ENCODE measurements at places on chromosomes 1 and 21. TPM values are rescaled to one million over a fixed set of nuclear protein-coding genes. Genes with fewer than 3 reads are reported as not detected.
A peak's percentile ranks its signal among the peaks of the same experiment; 100 is the strongest.

DNA sequence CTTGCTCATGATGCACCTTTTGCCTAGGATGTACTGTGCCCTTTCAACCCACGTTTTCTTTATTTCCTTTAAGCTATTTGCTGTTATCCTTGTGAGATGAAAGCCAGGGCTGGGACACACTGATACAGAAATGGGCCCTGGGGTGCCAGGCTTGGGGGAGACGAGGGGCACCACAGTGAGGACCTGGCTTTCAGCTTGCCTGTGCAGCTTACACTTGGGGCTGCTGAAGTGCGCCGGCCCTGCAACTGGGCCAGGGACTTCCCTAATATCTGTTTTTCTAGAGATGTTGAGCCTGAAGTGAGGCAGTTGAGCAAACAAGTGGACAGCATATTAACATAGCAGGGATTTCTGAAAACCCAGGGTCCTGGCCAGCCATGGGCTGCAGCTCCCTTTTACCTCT lies 42.5 kb upstream of the SLC19A1 start:
- no peak for DNase-seq

DNA sequence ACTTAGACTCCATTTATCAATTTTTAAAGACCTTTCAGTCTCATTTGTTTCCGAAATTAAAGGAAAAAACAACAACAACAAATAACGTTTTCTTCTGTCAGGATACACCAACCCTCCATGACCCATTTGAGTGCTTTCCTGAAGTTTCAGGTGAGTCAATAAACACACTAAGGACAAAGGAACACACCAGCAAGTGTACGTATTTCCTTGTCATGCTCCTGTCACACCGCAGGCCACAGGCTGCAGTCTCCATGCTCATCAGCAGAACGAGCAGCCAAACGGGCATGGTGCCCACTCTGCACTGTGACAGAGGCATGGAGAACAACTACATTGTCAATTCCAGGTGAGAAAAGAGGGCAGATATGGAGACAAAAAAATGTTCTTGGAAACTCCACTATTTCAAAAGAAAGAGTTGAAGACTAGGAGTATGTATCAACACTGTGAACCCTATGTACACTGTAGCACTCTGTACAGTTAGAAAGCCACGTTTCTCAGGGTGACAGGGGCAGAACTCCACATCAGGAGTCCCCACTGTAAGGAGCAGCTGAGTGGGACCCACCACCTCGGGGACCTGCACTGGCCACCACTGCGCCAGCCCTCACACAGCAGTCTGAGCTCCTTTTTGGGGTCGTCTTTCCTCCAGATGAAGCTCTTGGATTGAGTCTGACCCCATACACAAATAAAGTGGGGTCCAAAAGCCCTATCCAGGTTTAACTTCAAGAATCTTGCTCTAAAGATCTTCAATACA lies 2.6 kb downstream of the PTTG1IP start:
- DNase-seq, result peak; percentile 21

- DNase-seq, result no peak
These were observed 21.0 kb downstream of the PCSK9 start for GRCh38 chr1:55060133-55060999.

DNA sequence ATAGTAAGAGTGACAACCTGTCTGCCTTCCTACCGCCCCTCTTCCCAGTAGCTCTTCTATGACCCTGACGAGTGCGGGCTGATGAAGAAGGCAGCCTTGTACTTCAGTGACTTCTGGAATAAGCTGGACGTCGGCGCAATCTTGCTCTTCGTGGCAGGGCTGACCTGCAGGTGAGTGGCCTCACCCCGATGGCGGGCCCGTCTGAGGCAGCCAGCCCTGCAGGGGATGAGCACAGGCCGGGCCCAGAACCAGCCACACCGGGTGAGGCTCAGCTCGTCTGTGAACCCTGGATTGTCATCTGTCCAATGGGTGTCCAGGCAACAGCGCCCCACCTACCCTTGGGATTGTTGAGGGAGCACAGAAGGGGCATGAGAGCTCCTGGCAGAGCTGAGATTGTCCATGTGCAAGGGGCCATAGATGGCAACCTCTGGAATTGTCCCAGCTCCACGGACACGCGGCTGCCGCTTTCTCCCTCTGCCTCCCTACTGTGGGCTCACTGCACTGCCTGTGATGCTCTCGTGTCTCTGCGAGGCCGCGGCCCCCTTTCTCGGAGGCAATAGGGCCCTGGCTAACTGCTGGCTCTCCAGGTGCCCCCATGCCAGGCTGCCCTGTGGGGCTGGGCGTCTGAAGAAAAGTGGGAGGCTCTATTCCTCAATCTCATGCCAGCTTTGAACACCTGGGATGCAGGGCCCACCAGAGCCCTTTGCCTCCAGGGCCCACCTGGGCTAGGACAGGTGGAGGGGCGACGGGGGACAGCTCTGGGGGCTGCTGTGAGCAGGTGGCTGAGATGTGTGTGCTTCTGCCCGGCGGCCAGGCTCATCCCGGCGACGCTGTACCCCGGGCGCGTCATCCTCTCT lies 50.0 kb upstream of the LRRC3 start:
- DNase-seq, result no peak

DNA sequence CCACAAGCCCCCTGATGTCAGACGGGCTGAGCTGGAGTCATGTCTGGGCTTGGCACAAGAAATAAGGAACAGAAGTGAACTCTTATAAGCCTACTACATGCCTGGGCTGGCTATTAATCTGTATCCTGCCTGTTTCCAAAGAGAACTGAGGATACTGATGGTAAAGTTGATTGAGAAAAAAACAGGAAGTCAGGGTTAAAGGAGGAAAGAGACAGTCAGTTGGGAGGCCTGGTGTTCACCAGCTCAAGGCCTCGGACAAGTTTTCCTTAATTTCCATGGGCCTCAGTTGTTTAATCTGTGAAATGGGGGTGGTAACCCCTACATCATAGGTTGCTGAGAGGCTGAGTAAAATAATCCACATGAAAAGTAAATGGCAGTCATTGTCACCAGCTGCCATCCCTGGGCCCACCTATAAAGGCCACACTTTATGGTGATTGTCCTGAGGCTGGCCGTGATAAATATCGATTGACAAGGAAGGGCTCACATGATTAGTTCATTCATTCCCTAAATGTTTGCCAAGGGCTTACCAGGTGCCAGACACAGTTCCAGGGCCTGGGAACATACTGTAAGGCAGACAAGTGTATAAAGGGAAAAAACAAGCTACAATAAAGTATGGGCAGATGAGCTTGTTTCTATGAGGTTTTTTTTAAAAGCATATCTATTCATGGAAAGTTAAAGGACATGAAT lies 2.8 kb downstream of the ALDH4A1 start:
- no peak for DNase-seq

DNA sequence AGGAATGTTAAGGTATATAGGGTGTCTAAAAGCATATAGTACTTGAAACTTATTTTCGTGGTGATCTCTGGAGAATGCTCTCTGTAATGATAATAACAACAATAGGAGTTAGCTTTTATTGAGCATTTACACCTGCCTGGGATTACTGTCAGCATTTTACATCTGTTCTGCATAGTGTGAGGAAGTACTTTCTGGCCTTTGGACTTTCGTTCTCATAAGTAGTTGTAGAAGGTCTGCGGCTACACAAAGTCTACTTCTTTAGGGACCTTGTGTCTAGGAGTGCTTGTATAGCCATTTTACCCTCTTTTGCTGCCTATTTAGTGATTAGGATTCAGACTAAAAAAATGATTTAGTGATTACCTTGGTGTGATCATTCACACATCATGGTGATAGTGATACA lies 103.6 kb upstream of the GPR52 start:
- DNase-seq, result no peak

DNA sequence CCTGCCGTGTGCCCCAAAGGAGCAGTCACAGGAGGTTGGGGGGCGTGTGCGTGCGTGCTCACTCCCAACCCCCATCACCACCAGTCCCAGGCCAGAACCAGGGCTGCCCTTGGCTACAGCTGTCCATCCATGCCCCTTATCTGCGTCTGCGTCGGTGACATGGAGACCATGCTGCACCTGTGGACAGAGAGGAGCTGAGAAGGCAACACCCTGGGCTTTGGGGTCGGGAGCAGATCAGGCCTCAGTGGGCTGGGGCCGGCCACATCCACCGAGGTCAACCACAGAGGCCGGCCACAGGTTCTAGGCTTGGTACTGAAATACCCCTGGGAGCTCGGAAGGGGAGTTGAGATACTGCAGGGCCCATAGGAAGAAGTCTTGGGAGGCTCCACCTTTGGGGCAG lies 23.5 kb downstream of the COL6A1 start:
- DNase-seq, result no peak

DNA sequence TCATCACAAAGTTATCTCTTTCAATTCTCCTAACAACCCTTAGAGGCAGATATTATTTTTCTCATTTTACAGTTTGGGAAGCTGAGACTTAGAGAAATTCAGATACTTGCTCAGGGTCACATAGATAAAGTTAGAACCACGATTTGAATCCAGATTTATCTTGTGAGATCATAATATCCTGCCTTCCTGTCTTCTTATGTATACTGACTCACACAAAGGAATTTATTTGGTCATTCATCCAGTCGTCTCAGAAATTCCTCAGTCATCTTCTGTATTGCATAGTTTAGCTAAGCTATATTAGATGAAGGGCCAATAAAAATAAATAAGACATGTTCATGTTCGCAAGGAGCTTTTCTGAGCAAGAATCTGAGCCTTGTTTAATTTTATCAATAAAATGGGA lies 35.8 kb upstream of the RUNX1 start:
- DNase-seq, result peak; percentile 89

GRCh38 chr21:34337741-34338140 lies 26.1 kb upstream of the KCNE2 start:
- no peak for DNase-seq

The C1orf141 gene
- not detected for total RNA-seq

The NUAK2 gene
- 6.3 TPM for total RNA-seq

The FOXD2 gene
- 0.19 TPM for total RNA-seq

Data from HFFc6 (cell line).